ENCODE measurements at places on chromosomes 7 and 10. TPM values are rescaled to one million over a fixed set of nuclear protein-coding genes. Genes with fewer than 3 reads are reported as not detected.

The PCLO gene
- polyA plus RNA-seq, result 1.6 TPM

The DDC gene
- 0.18 TPM for polyA plus RNA-seq

The NKX2-3 gene
- 1.1 TPM for polyA plus RNA-seq

The ACTR3C gene
- polyA plus RNA-seq, result 8.5 TPM

The CFAP58 gene
- 0.14 TPM for polyA plus RNA-seq

The GRM3 gene
- 0.05 TPM for polyA plus RNA-seq
